ENCODE measurements at places on chromosomes 4 and X.

DNA sequence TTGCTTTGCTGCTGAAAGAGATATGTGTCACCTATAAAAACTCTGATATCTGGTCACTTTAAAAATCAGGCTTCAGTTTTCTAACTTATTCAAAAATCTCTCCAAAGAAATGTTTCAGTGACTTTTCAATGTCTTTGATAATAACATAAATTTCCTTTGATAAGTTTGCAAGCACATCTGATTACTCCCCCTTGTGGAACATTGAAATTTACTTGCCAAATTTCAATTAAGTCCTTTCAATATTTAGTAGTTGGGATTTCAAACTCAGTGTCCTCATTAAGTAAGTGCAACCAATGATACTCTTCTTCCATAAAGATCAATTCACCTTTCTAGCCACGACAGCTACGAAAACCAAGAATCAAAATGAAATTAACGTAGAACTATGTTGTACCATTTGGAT lies 151.3 kb upstream of the FAM47C start:
- no peak for DNase-seq

DNA sequence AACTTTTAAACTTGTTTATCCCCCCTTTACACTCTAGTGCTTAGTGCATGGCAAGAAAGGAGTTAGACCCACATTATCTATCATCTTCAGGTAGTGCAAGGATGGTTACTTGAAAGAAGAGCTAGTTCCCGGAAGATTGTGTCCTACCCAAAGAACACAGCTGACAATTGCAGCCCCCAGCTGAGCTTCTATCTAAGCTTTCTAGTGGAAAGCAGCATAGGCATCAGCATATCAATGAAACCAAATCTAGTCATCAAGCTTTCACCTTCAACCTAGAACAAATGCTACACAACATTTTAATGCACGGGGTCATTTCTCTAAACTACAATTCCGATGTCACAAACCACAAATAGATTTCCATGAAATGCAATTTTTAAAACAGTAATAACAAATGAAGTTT lies 88.9 kb upstream of the TFDP3 start:
- no peak for DNase-seq

GRCh38 chrX:56763556-56764152 lies 34.6 kb downstream of the NBDY start:
- DNase-seq: peak; percentile 88

- no peak for DNase-seq
Observed at GRCh38 chr4:103936653-103937145, 216.9 kb upstream of the TACR3 start.

DNA sequence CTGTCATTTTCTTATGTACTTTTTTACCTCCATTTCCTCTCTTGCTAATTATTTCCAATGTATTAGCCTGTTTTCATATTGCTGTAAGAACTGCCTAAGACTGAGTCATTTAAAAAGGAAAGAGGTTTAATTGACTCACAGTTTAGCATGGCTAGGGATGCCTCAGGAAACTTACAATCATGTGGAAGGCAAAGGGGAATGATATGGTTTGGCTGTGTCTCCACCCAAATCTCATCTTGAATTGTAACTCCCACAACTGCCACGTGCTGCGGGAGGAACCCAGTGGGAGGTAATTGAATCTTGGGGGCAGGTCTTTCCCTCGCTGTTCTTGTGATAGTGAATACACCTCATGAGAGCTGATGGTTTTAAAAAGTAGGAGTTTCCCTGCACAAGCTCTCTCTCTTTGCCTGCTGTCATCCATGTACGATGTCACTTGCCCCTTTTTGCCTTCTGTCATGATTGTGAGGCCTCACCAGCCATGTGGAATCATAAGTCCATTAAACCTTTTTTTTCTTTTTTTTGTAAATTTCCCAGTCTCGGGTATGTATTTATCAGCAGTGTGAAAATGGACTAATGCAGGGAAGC lies 870.0 kb upstream of the INTU start:
- DNase-seq: no peak

- DNase-seq: no peak
Observed at GRCh38 chrX:130111220-130112154, 1.2 kb upstream of the ELF4 start.

- DNase-seq: no peak
Observed at GRCh38 chrX:34546366-34546765, 110.7 kb downstream of the TMEM47 start.

DNA sequence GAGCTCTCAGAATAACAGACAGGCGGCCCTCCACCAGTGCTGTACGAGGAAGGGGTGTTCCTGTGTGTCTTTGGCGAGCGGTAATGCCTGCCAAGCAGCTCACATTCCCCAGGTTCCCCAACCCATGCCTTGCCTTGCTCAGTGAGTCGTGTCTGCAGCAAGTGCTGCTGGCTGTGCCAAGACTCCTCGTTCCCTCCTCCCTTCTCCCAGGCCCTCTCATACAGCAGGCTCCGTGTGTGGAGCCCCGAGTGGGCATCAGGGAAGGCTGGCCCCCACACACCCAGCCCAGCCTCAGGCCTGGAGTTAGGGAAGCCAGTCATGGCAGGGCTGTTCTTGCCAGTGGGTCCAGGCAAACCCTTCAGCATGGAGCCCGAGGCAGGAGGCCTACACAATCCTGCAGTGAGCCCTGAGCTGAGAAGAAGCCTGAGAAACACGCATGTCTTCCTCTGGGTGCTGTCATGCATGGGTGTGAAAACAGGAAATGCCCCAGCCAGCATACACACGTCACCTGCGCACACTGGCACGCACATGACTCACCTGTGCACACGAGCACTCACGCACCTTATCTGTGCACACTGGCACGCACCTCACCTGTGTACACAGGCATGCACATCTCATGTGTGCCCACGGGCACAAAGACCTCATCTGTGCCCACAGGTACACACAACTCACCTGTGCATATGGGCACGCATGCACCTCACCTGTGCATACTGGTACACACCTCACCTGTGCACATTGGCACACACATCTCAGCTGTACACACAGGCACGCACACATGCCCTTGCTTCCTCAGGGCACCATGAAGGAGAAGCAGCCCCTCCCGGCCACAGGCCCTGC lies 238.7 kb downstream of the DHRSX start:
- DNase-seq: peak; percentile 67

GRCh38 chr4:186037692-186038658 lies 31.0 kb upstream of the TLR3 start:
- DNase-seq: no peak

DNA sequence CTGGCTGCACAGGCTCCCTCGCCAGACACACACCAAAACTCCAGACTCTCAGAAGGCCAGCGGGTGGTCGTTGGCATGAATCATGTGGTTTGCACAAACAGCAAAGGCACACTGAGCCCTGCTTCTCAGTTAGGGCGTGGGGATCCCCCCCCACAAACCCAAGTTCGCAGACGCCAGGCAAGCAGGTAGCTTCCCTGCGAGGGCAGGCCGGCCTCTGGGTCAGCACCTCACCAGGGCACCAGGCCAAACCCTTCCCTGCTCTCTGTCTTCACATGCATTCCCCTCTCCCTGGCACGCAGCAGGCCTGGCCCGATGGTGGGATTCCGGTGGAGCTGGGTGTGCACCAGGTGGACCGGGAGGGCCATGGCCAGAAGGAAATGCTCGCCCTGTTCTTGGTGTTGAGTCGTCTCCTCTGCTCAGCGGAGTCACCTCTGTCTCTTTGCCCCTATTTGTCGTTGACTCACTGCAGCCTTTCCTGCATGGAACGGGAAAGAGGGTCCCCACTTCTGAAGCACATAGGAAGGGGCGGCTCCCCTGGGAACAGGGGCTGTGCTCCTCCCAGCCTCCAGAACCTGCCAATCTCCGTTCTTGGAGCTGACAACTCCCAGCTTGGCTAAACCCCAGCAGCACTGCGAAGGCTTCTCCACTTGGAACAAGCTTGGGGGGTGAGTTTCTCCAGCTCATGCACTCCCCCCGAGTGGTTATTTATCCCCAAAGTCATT lies 51.4 kb downstream of the SORCS2 start:
- DNase-seq: no peak

GRCh38 chr4:88738180-88738579 lies 40.6 kb upstream of the NAP1L5 start:
- DNase-seq: no peak

DNA sequence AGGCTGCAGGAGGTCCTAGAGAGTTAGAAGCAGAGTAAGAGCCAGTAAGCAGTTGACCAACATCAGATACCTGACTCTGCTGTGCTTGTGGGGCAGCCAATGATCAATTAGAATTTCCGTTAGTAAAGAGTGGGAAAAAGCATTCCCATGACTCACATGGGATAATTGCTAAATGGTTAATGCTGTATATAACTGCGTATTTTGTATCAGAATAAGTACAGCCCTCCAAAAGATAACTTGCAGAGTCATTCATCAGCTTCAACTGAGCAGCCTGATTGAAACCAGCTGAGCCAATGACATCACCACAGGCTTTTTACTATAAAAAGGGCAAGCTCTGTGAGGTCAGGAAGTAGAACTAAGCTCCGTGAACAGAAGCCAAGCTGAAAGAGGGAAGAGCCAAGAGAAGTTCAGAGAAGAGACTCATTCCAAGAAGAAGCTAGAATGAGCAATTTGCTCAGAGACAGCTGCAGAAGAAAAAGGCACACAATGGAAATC lies 67.9 kb downstream of the PPP3CA start:
- DNase-seq: no peak

- DNase-seq: no peak
Observed at GRCh38 chr4:153916273-153916755, 127.4 kb upstream of the SFRP2 start.

DNA sequence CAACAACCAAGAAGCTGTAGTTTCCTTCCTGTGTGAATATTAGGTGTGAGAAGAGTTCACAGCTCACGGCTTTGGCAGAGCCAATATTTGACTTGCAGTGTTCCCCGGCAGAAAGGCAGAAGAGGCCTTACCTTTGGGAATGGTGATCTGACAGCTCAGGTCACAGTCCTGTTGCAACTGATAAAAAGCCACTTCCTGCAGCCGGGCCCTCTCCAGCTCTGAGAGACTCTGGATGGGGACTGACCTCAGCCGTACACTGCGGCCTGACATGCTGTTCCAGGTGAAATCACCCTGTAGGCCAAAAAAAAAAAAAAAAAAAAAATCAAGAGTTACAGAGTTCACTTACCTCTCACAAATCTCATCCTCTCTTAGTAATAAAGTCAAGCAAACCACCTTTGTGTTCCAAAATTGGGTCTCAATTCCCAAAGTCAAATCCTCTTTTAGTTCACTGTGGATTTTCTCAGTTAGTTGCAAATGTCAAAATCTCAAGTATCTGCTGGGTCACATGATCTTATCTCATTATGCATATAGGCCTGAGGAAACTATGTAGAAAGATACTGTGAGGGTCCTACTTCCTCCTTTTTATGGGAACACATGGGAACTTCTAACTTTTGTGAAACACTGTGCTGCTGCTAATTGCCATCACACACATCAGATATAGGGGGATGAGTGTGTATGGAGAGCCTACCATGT lies 38.6 kb upstream of the AMELX start:
- no peak for DNase-seq

DNA sequence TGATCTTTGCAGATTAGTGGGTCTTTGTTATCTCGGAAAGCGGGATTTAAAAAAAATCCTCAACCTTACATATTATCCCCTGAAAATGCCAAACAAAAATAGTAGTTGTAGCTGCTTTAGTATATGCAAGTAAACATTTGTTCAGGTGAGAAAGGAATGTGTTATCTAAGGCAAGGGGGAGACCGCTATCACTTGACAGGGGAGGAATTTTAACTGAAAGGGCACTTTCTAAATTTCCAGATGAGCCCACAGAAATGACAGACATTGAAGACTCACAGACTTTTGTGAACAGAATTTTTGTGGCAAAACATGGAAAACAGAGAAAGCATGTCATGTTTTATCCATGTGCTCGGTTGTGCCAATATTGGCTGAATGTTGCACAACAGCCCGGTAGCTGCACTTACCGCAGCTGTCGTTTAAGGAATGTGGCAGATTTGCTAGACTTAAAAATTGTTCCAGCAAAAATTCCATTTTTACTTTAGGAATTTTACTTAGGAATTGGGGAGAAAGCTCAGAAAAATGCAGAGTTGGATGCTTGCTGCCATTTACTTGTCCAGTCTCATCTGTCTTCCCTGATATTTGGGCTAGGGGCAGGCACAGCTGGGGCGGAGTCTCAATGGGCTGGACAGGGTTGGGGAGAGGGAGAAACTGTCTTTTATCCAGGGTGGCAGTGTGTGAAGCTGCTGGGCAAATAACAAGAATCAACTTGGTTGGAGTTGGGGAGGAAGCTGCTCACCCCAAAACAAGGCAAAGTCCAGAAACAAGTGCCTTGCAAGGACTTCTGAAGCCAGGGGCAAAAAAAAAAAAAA lies 94.6 kb upstream of the RPS6KA3 start:
- DNase-seq: no peak

GRCh38 chr4:139142980-139143379 lies 34.0 kb downstream of the ELF2 start:
- no peak for DNase-seq

GRCh38 chr4:158624889-158625478 lies 46.7 kb downstream of the C4orf46 start:
- no peak for DNase-seq

DNA sequence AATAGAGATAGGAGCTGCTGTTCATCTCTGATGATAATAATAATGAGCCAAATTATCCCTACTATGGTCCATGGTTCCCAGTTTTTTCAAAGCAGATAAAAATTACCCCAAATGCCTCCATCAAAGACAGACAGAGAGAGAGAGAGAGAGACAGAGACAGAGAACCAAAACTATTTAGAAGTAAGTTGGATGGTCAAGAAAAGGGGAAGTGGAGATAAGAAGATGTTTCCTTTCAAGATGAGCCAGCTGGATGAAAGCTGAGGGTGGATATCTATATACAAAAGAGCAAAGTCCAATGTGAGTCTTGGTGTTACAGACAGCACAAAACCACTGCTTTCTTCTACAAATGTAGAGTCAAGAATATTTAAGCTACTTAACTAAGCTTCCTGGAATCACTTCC lies 173.9 kb downstream of the GRIA3 start:
- DNase-seq: no peak
